Stimulated activated CD4-positive, alpha-beta T cell treated with anti-CD3 and anti-CD28 coated beads, TNF-alpha, amount 100 ng/mL, for 1 hour (primary cell): ENCODE measurements at places on chromosomes 2 and 18.

GRCh38 chr2:218897394-218898108, 16.9 kb downstream of the WNT10A start:
- DNase-seq: no peak

DNA sequence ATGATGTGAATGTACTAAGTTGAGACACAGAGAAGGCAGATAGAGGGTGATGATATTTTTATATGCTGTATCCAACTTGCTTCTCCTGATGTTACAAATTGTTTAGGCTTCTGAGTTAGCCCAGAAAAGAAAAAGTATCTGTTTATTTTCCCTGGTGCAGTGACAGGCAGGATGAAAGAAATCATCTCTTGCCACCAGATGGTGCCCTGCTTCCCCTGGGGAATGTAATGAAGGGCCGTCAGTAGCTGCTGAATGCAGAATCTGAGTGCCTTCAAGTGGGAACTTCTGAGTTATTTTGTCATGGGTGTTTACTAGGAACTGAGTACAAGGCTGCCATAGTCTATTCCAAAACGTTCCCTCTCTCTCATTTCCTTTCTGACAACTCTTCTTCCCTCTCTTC, 525.6 kb downstream of the MBD2 start:
- no peak for DNase-seq

DNA sequence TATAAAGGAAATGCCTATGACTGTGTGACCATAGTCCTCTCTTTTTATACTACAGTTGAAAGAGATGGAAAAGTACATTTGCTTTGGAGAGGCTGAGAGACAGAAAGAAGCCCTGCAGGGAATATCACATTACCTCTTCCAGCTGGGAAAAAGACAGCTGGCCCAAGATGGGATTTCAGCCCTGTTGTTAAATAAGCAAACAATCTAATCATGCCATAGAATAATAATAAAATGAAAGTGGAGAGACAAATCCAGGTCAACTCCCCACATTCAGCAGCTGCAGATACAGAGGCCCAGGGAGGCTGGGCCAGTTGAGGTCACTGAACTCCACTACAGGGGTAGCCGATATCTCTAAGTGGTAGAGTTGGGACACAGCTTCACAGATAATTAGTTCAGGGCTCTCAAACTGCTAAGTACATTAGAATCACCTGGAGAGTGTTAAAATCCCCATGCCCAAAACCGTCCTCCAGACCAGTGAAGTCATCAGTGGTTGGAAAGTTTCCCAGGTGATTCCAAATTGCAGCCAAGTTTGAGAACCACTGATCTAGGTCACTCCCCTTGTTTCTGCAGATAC, 81.9 kb downstream of the MOGAT1 start:
- DNase-seq: no peak

- DNase-seq: no peak
These were observed 46.4 kb upstream of the SIX3 start for GRCh38 chr2:44895061-44895460.

GRCh38 chr2:134408791-134409190, 154.9 kb downstream of the MGAT5 start:
- DNase-seq: no peak

DNA sequence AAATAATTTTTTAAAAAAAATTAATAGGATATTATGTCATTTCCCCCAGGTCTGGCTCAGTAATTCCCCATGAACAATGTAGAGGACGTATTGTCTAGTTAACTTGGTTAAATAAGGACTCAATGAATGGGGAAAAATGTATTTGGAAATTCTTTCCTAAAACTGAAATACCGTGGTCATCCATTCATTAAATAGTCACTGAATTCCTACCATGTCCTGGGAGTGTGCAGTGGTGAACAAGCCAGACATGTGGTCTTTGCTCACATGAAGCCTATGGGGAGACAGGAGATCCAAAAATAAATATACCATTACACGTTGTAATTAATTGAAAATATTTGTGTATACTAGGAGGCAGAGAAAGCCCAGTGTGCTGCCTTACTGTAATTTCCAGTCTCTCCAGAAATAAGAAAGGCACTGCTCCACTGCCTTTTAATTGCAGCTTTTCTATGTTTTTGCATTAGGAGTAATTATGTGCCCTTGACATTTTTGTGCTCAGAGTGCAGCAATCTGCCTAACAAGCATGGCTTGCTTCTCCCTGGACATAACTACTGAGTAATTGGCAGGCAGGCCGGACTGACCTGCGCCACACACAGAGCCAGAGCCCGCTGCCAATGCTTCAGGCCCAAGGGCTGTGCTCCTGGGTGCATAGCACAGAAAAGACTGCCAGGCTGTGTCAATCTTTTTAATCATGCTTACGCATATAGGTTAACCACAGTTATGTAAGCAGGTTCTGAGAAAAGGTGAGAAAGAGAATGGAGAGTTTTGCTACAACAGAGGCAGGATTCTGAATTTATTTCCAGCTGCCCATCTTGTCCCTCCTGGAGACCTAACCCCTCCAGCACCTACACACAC, 22.2 kb upstream of the TTC39C start:
- no peak for DNase-seq

GRCh38 chr2:28068088-28068487, 177.6 kb downstream of the BABAM2 start:
- DNase-seq: no peak

GRCh38 chr2:197107291-197108269, 181.1 kb upstream of the PGAP1 start:
- DNase-seq: no peak

DNA sequence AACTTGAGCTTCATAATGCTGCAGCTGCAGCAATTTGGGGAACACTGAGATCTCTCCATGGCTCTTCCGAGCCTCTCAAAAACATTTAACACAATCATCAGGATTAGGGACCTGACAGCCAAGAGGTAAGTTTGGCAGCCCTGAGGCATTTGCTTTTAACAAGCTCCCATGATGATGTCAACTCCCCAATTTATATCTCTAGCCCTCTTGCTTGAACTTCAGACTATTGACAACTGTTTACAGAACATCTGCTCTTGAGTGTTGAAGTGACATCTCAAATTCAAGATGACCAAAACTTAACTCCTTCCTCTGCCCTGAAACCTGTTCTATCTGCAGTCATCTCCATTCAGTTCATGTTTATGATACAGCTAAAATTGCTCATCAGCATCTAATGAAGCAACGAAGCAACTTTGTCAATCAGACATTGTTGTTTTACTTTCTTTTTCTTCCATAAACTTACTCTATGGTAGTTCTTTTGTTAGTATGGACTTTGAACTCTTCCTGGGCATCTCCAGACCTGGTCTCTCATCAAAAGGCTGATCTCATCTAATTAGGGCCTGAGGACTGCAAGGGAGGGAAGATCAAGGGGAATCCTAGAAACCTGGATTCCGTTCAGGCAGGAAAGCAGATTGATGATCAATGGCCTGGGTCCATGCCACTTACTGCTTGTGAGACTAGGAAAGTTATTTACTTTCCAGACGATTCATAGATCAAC, 48.1 kb downstream of the SEMA4F start:
- no peak for DNase-seq

DNA sequence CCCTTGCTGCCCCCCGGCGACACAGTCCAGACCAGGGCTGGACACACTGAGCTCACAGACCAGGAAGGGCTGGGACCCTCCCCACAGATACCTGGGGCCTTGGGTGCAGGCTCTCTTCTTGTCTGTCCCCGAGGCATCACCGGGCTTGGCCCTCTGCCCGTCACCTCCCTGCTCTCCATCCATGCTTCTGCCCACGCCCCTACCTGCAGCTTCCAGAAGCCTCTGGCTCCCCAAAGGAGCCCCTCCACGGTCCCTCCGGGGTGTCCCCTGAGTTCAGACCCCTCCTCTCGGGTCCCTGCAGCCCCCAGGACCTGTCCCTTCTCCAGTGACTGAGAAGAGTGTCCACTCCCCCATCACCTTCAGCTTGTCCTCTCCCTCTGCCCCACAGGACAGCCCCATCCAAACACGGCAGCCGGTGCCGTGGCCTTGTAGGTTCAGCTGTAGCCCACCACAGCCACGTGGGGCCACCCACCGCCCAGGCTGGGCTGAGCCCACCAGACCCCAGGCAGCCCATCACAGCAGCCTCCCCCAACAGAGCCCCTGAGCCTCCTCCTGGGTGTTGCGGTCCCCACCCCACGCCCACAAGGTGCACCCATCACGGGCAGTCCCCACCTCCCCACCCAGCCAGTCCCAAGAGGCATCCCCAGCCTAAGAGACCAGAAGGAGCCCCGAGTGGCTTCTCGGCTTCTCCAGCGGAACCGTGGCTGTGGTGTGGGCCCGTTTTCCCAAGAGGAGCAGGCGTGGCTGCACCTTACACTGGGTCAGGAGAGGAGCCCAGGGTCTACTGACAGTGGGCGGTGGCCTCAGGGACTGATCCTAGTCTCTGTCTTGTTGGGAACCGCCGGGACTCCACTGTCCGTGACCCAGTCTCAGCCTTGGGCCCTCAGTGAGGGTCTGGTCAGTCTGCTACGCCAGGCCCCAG, 53.1 kb downstream of the RAMP1 start:
- no peak for DNase-seq

GRCh38 chr2:15145919-15146318, 415.2 kb downstream of the NBAS start:
- DNase-seq: no peak

- DNase-seq: no peak
These were observed 51.4 kb upstream of the RIOK3 start for GRCh38 chr18:23401400-23402347.

GRCh38 chr2:210128961-210129360, 42.2 kb downstream of the KANSL1L start:
- no peak for DNase-seq

DNA sequence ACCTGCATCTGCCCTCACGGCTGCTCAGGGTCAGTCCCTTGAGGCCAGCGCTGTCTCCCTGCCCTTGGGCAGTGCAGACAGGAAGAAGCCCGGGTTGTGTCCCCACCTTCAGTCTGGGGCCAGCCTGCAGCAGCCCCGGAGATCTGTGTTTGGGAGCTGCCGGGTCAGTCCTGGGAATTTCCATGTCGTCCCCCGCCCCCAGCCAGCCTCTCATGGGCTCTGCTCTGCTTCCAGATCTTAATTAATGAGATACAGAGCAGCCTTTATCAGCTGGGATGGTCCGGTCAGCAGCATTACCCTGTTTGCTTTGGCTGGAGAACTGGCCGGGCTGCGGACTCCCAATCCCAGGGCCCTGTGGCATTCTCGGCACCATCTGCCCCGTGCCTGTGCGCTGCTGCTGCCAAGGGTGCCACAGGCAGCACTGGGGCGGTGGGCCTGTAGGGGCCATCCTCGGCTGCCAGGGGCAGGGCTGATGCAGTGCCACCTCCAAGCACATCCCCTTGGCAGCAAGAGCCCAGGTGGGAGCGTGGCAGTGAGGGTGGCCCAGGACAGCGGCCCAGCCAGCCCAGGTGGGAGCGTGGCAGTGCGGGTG, 2.4 kb downstream of the BOK start:
- DNase-seq: no peak

DNA sequence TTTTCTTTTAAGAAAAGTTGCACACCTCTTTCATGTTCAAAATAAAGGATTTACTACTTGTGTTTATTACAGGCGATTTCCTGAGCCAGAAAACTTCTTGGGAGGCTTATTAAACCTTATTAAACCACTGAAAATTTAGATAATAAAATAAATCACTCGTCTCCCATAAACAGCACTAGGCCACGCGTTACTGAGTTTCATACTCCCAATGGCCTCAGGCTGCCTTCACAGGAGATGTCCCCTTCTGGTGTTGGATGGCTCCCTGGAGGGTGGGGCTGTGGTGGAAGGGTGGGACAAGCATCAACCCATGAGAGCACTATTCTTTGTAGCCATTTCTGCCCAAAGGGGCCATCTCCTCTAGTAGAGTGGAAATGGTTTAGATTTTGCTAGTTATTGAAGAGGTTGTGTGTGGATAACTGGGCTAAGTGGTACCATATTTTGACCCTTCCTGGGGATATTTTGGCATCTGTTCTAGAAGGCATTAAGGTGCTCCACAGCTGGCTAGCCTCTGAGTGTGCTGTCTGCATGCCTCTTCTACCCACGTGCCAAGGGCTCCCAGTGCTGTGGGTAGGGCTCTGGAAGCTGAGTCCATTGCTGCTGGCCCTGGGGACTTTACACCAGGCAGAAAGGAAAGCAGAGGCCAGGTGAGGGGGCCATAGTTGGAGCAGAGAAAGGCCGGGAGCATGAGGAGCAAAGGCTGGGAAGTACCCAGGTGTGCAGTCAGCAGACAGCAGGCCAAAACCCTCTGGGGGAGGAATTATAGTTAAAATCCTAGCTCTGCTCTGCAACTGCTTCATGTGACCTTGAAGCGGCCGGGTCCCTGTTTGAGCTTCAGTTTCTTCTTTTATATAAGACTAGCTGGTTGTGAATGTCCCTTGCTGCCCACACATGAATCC, 121.7 kb upstream of the SMAD2 start:
- no peak for DNase-seq

DNA sequence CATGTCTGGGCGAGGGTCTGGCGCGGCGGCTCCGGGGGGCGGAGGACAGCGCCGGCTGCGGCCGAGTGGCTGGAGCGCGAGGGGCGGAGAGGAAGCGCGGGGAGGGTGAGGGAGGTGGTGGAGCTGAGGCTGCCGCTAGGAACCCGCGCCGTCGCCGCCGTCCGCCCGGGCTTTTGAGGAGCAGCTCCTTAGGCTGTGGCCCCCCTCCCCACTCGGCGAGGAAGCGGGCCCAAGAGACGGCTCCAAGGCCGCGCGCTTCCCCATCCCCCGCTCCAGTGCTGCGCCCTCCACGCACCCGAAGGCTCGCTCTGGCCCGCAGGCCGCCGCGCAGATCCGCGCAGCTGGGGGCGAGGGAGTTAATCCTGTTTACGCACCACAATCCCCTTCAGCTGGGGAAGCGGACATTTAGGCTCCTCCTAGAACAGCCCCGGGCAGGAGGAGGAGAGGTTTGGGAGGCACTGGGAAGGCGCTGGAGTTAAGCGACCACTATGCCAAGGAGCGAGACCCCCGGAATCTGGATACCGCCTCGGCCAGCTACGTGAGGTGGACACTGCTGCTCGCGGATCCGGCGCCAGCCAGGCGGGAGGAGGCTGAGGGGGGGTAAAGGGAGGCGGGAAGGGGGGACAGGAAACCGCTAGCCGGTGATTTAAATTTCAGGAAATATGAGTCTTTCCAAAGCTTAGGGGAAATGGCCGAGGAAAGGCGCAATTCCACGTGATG, at the start of gene CNRIP1:
TSS of gene CNRIP1 (minus strand) at position 552 of the 720 bp plus-strand sequence. CDS start at position 3, 549 bp downstream.
- no peak for DNase-seq

- DNase-seq: no peak
These were observed 446.8 kb downstream of the EIPR1 start for GRCh38 chr2:2930841-2931240.

DNA sequence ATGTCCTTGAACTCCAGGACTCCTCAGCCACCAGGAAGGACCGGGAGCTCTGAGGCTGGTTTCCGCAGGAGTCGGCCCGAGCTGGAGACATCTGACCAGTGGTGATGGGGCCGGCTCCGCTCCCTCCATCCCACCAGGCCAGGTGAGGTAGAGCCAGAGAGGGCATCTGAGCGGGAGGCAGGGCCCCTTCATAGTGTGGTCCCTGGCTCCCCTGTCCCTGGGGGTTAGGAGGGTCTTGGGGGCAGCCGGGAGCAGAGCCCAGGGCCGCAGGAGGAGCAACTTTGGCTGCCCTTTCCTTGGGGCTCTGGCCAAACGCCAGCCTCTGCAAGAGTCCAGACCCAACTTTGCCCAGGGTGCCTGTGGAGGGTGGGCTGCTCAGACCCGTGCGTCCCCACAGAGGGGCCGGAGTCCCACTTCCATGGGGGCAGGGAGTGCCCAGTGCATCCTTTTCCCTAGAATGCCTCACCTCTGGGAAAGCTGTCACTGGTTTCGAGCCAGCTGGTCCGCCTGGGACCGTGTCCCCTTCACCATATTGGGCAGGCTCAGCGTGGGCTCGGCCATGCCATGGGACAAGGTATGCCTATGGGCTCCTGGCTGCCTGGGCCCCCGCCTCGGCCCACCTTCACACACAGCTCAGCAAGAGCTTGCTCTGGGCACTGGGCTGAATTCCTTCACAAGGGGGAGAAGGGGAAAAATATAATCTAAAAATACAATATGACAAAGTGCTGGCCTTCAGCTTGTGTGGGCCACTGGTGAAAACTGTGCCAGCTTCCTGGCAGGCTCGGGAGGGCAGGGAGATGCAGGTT, 148.6 kb downstream of the TWIST2 start:
- no peak for DNase-seq
